ENCODE measurements at places on chromosomes 5 and 9.

- no peak for DNase-seq
These were observed at the start of gene TYRP1 for GRCh38 chr9:12693141-12693540. TSS of gene TYRP1 (plus strand) at chr9:12693385. CDS start at chr9:12693997, 612 bp downstream.

- no peak for DNase-seq
These were observed 192.7 kb downstream of the GNA14 start for GRCh38 chr9:77455312-77455927.

GRCh38 chr5:111932628-111933027, 175.6 kb upstream of the NREP start:
- no peak for DNase-seq

DNA sequence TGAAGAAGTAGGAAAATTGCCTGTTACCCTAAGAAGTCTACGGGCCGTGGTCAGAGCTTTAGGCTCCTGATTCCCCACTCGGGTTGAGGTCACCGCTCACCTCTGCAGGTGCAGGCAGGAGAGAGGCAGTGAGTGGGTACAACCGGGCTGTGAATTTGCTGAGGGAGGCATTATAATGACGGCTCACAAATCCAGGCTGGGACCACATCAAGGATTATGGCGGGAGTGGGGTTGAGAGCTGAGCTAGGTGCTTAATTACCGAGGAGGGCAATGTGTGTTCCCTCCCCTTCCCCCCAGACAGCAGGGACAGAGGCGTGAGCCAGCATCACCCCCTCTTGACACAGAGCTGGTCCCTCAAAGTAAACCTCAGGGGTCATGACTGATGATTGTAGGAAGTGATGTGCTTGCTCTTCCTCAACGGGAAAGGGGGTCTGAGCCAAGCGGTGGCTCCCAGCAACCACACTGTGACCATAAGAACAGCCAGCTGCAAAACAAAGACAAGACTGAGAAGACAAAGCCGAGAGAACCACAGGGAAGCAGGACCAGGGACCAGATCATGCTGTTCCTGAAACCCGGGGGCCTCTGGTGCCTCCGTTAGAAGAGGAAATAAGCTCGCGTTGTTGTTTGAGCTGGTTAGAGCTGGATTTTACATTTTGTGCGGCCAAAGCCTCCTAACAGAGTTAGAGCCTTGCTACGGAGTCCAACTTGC, 77.7 kb downstream of the OLFM1 start:
- DNase-seq, result no peak

GRCh38 chr5:180782748-180783147, 19.9 kb downstream of the MGAT1 start:
- no peak for DNase-seq

GRCh38 chr5:35794328-35794619, 62.4 kb upstream of the IL7R start:
- DNase-seq, result no peak

DNA sequence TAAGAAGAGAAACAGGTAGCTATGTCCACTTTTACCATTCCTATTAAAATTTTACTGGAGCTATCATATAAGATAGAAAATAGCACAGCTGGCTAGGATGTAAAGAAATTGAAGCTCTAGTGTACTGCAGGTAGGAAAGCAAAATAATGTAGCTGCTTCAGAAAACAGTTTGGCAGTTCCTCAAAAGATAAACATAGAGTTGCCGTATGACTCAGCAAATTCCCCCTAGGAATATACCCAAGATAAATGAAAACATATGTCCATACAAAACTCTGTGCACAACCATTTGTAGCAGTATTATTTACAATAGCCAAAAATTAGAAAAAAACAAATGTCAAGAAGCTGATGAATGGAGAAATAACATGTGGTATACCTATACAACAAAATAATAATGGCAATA, 64.6 kb upstream of the SHISAL2B start:
- peak; percentile 56 for DNase-seq

- DNase-seq, result peak; percentile 82
These were observed 286.0 kb upstream of the TUSC1 start for GRCh38 chr9:25964239-25964638.

- no peak for DNase-seq
These were observed 230.2 kb downstream of the AOPEP start for GRCh38 chr9:94956731-94957130.

GRCh38 chr9:16246785-16247184, 623.7 kb downstream of the BNC2 start:
- DNase-seq, result no peak

DNA sequence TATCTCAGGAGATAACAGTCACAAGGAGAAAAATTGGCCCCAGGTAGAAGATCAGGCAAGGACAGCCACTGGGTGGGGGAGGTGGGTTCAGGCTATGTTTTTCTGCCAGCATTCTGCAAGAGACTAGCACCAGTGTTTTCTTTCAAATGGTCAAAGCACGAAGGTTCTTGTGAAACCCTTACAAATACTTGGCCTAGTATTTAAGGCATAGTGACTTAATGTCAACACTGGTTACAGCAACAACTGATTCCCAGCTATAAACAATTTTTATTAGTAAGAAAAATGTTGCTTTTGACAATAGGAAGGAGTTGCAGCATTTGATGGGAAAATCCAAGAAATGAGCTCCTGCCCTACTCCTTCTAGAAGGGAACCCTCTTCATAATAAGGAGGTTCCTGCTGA, 349.6 kb downstream of the SLIT3 start:
- DNase-seq, result peak; percentile 28

DNA sequence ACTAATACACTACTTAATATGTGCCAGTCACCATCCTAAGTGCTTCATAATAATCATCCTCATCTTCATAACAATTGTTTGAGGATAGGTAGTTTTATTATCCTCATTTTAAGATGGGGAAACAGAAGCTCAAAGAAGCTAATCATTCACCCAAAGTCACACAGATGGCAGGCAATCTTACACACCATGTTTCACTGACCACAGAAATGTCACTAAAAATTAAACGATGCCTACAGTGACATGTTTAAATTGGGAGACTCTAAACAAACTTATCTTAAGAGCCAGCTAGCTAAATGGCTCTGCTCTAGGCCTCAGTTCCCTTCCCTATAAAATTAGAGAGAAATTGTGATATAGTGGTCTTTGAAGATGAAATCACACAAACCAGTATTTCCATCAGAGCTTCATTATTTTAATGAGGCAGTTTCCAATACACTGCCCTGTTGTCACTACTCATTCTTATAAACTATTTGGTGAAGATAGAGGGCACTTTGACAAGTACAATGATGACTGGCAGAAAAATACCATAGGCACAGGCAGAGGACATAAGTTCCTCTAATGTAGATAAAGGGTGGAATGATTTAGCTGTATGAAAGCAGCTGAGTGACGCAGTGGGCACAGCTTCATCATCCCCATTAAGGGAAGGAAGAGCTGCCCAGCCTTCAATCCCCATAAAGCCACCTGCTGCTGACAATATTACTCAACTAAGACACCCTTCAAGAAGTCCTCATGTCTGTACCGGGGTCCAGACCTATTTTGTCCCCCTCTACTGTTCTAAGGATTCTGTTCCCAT, 224.1 kb downstream of the ACTL7B start:
- no peak for DNase-seq

GRCh38 chr5:175784230-175784629, 87.1 kb upstream of the CPLX2 start:
- no peak for DNase-seq

- DNase-seq, result no peak
These were observed 6.8 kb downstream of the ZNF608 start for GRCh38 chr5:124739634-124740025.

GRCh38 chr5:176935017-176935416, 35.9 kb upstream of the HK3 start:
- DNase-seq, result no peak

DNA sequence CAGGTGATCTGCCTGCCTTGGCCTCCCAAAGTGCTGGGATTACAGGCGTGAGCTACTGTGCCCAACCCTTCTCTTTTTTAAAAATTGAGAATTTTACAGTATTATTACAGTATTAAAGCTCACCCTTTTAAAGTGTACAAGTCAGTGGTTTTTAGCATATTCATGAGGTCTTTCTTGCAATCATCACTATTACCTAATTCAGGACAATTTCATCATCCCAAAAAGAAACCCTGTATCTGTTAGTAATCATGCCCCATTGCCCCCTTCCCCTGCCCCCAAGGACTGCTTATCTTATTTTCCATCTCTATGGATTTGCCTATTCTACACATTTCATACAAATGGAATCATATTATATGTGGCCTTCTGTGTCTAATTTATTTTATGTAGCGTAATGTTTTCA, 22.6 kb upstream of the MEGF9 start:
- no peak for DNase-seq

DNA sequence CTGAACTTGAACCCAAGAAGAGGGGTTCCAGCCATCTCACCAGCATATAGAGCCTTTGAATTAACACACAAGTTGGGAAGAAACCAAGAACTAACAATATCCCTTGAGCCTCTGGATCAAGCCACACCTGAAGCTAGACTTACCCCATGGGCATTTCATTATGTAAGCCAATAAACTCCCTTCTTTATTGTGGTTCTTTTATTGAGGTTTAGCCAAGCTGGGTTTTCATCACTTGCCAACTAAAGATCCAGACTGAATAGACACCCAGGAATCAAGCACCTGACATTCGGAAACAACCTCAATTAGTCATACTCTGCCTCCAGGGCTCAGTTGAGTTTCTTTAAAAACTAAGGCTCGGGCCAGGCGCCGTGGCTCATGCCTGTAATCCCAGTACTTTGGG, 226.7 kb downstream of the AGTPBP1 start:
- no peak for DNase-seq

GRCh38 chr9:90844326-90844725, 42.7 kb downstream of the SYK start:
- DNase-seq, result no peak

- DNase-seq, result no peak
These were observed 154.1 kb upstream of the CDH12 start for GRCh38 chr5:23007236-23007635.

- DNase-seq, result no peak
These were observed 41.4 kb downstream of the DUSP1 start for GRCh38 chr5:172729588-172729987.

- DNase-seq, result no peak
These were observed 61.9 kb upstream of the ORM1 start for GRCh38 chr9:114261026-114261425.

- peak; percentile 69 for DNase-seq
These were observed 113.8 kb downstream of the TLE4 start for GRCh38 chr9:79685577-79685976.

- no peak for DNase-seq
These were observed at the start of gene S100Z for GRCh38 chr5:76849419-76850291. TSS of gene S100Z (plus strand) at chr5:76850014. CDS start at chr5:76875360, 25,346 bp downstream.

GRCh38 chr9:107992271-107992670, 502.7 kb upstream of the KLF4 start:
- DNase-seq, result no peak

- DNase-seq, result no peak
These were observed 33.4 kb downstream of the ASS1 start for GRCh38 chr9:130478152-130478551.

DNA sequence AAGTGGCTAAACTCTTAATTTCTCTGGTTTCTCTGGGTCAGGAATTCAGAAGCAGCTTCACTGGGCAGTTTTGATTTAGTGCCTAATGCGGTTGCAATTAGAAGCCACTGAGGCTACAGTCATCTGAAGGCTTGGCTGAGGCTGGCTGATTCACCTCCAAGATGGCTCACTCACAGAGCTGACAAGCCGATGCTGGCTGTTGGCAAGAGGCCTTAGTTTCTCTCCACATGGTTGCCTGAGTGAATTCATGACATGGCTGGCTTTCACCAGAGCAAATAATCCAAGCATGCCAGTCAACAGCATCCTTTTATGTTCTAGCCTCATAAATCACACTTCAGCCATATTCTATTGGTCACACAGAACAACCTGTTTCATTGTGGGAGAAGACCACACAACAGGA, 2.8 kb upstream of the CDK7 start:
- DNase-seq, result peak; percentile 26

DNA sequence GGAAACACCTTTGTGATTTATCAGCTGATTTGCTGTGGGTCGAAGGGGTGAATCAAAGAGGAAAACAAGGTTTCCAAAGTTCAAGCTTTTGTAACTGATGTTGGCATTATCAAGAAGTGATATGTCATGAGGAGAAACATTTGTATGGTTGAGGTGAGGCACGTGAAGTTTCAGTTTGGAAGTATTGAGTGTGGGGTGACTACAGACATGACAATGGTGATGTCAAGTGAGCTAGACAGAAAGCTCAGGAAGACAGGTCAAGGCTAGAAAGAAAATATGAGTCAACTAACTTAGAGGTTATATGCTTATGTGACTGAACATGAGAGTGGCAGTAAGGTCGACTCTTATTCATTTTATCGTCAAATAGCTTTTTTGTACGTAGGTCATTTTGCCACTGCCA, 99.1 kb downstream of the RAB3C start:
- DNase-seq, result no peak

- no peak for DNase-seq
These were observed 82.4 kb upstream of the SPATA31C2 start for GRCh38 chr9:88220652-88221051.

DNA sequence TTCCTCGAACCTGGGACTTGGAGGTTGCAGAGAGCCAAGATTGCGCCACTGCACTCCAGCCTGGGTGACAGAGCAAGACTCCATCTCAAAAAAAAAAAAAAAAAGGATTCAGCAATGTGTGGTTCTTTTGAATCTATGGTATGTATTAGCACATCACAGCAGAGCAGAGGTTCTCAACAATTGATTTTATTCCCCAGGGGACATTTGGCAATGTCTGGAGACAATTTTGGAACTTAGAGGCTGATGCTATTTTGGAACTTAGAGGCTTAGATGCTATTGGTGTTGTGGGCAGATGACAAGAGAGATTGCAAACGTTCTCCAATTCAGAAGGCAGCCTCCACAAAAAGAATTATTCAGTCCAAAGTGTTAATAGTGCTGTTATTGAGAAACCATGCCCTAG, 115.2 kb downstream of the TMC1 start:
- DNase-seq, result peak; percentile 23

DNA sequence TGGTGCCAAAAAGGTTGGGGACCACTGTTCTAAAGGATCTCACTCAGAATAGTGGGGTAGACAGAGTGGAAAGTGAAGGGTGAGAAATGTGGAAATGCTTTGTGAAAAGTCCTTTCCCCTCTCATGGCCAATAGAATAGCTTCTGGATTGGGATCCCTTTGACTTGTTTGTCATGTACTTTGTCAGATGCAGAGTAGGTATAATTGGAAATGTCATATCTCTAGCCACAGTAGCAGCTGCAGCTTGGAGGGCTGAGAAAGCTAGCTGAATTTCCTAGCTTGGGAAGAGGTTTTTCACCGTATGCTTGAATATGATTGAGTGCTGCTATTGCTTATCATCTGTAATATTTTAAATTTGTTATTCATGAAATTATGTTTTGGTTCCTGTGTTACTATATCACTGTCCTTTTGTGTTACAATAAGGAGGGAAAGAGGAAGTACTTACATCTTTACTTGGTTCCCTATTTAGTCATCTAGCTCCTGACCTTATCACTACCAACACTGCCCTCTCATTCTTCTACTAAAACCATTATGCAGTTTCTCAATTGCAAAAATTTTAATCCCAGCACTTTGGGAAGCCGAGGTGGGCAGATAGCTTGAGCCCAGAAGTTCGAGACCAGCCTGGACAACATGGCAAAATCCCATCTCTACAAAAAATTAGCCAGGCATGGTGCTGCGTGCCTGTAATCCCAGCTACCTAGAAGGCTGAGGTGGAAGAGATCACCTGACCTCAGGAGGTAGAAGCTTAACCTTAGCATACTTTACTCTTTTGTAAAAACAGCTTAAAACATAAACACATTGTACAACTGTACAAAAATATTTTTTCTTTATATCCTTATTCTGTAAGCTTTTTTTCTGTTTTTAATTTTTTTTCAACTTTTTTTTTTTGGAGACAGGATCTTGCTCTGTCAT, 12.4 kb downstream of the SLC30A5 start:
- no peak for DNase-seq

GRCh38 chr9:14051419-14051818, 262.5 kb downstream of the NFIB start:
- peak; percentile 23 for DNase-seq

Measured in fibroblast of skin of right quadriceps (primary cell).